ENCODE measurements at places on chromosomes 6 and 20. TPM values are rescaled to one million over a fixed set of nuclear protein-coding genes. Genes with fewer than 3 reads are reported as not detected.

Gene KCNK5
- under 0.01 TPM for total RNA-seq

Gene NKAIN4
- not detected for total RNA-seq

Gene CNBD2
- 2.2 TPM for total RNA-seq

Gene MAS1L
- total RNA-seq, result not detected

Gene SLC24A3
- total RNA-seq, result 0.57 TPM

Gene ACTR5
- total RNA-seq, result 2.9 TPM

Gene MUCL3
- total RNA-seq, result under 0.01 TPM

Gene DZANK1
- total RNA-seq, result 1.5 TPM

Gene PCNA
- total RNA-seq, result 46.3 TPM

Gene POU5F1
- total RNA-seq, result not detected

Gene TFAP2D
- not detected for total RNA-seq

Gene FAM83D
- 16.7 TPM for total RNA-seq

Gene C20orf204
- total RNA-seq, result 1.6 TPM

Gene PRR18
- total RNA-seq, result not detected

Gene RBPJL
- not detected for total RNA-seq

Gene BNIP5
- not detected for total RNA-seq

Gene TBXT
- not detected for total RNA-seq

Gene PBOV1
- total RNA-seq, result not detected

Gene HLA-G
- total RNA-seq, result not detected

Gene VSTM2L
- total RNA-seq, result 1.4 TPM

Gene TMEM244
- not detected for total RNA-seq

Gene CD24
- total RNA-seq, result 4.5 TPM

Gene VNN1
- 0.33 TPM for total RNA-seq

Gene EDN3
- not detected for total RNA-seq

Gene OGFRL1
- 21.6 TPM for total RNA-seq

Gene C6orf15
- not detected for total RNA-seq

Gene DST
- total RNA-seq, result 505 TPM

Gene GCNT2
- not detected for total RNA-seq

Gene ABT1
- total RNA-seq, result 10.0 TPM

Gene ADGRG6
- total RNA-seq, result 1.7 TPM

Gene GGTLC1
- not detected for total RNA-seq

Gene FAM162B
- total RNA-seq, result 1.6 TPM

Gene HLA-DRA
- total RNA-seq, result 0.45 TPM

Gene CENPW
- 13.7 TPM for total RNA-seq

Gene COL21A1
- total RNA-seq, result 29.5 TPM

Gene IL17F
- total RNA-seq, result not detected
